Upper lobe of left lung (tissue), 6 donors: ENCODE measurements at places on chromosomes 7 and 10. TPM values are rescaled to one million over a fixed set of nuclear protein-coding genes. Genes with fewer than 3 reads are reported as not detected.
A peak's percentile ranks its signal among the peaks of the same experiment; 100 is the strongest.

DNA sequence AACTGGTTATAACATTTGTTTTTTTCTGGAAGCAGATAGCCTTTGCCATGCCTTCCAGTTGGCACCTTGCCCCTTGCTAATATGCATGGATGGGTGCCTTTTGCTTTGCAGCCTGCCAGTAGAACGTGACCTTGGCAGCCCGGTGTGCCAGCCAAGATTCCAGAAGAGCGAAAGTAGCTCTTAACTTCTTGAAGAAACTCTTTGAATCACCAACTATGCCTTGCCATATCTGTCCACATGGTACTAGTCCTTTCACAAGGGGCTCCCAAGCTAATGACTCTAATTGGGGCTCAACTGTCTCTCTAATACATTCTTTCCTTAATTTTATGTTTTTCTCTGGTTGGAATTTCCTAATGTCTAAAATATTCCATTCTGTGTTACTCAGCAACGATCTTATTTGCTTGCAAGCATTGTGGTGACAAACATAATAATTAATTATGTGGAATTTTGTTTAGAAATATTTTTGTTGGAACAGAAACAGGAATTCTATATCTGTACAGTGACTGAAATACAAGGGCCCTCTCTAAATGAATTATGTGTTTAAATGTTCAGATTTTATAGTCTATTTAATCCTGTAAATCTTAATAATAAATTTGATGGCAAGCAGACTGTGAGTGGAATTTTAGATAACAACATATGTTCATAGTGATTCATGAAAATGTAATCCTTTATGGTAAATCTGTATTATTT is 45.8 kb downstream of the HDAC9 start:
- DNase-seq, result peak; percentile 26

DNA sequence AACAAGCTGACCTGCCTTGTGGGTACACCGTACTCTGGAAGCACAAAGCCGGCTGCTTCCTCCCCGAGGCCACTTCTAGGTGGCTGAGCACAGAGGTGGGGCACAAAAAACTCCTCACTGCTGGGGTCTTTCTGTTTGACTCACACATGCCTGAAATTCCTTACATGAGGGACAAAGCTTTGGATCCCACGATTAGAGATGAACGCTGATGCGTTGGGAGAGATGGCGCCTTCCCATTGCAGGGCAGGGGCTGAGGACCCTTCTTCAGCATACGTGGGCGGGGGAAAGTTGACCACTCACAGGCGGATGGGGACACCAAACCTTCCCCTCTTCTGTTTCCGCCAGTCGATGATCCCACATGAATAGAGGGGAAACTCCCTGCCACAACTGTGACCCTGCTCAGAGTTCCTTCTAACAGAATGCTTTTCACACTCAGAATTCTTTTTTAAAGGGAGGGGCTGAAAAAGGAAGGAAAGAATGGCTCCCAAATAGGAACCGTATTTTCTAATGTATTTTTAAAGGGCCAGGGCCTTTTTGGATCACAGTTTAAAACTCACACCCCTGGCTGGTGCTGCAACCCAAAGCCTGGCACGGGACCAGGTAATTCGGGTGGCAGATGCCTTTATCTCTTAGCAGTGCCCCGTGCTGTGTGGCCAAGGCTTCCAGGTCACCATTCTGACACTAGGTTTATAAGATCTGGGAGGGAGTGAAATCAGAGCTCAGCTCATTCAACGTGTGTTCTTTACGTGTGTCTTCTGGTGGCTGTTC is 134.0 kb downstream of the PRKAG2 start:
- DNase-seq, result no peak

- no peak for DNase-seq
These were observed 165.5 kb downstream of the CPED1 start for GRCh38 chr7:121153995-121154394.

NOC3L gene
- 5.4 TPM for total RNA-seq

PTF1A gene
- total RNA-seq, result not detected

PDE1C gene
- 5.8 TPM for total RNA-seq

DNA sequence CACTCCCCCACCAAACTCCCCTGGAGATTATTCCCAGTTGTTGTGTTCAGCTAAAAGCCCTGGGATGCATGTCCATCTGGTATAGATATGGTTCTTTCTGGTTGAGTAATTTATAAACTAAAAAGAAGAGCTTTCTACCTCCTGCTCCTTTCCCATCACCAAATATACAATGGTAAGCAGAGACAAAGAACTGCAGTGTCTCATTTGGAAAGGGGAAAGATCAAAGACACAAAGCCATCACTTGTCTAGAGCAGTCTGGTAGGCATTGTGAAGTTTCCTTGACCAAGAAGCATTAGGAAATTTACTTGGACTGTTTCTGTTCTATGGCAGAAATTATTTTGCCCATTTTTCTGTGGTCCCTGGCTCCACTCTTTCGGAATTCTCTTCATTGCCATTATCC is 24.9 kb upstream of the PANK1 start:
- DNase-seq, result no peak

MBL2 gene
- not detected for total RNA-seq

- DNase-seq, result no peak
These were observed 143.7 kb downstream of the PTPN20 start for GRCh38 chr10:47054974-47055373.

ASB10 gene
- total RNA-seq, result not detected

OGDHL gene
- total RNA-seq, result not detected

HOXA3 gene
- total RNA-seq, result 5.5 TPM

GRCh38 chr7:111089822-111090426 is 1.0 kb upstream of the LRRN3 start:
- no peak for DNase-seq

XRCC2 gene
- total RNA-seq, result 1.3 TPM

SERPINE1 gene
- 8.4 TPM for total RNA-seq

DNA sequence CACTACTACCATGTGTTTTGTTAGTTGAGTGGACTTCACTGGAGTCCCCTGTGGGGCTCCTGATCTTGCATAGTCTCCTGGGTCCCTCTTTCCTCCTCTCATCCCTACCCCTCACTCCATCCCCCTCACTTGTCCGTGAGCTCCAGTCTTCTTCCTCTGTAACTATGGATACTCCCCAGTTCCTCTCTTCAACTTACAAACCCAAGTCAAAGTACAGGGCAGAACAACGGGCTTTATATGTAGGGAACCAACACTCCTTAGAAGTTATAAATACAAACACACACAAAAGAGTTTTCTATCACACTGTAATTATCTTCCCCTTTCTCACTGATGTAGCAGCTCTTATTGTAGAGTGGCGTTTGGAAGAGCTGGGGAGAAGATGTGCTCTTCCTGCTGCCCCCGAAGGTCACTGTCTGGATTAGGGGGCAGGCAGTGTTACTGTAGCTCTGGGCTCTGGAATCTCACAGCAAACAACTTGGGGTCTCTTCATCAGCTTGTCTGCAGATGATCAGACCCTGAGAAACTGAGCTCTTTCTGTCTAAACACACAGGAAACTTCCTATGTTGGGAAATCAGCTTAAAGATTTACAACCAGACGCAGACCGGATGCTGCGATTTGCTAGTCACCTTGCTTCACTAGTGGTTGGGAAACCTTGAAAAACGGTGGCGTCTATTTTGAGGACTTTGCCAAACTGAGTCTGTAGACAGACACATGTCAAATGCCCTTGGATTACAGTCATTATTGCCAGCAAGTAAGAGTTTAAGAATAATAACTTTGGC is 13.6 kb downstream of the SNX10 start:
- DNase-seq, result peak; percentile 66

GRCh38 chr10:14552015-14552414 is 221.3 kb upstream of the FRMD4A start:
- no peak for DNase-seq

MBLAC1 gene
- 2.9 TPM for total RNA-seq

- peak; percentile 18 for DNase-seq
These were observed 50.7 kb downstream of the PDGFA start for GRCh38 chr7:468681-469562.

MSRB2 gene
- 19.6 TPM for total RNA-seq

DNA sequence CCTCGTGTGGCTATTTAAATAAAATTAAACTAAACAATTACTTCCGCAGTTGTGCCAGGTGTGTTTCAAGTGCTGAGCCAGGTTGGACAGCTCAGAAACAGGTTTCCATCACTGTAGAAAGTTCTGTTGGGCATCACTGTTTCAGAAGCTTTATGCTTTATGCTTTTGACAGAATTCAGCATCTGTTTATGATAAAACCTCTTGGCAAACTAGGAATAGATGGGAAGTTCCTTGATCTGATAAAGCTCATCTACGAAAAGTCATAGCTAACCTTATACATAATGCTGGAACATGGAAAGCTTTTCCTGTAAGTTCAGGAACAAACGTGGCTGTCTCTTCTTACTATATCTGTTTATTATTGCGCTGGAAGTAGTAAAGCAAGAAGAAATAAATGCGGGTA is 143.4 kb downstream of the DOCK1 start:
- no peak for DNase-seq

- no peak for DNase-seq
These were observed 1.5 kb downstream of the FAM13C start for GRCh38 chr10:59360605-59361405.

SEPTIN14 gene
- total RNA-seq, result not detected

DNA sequence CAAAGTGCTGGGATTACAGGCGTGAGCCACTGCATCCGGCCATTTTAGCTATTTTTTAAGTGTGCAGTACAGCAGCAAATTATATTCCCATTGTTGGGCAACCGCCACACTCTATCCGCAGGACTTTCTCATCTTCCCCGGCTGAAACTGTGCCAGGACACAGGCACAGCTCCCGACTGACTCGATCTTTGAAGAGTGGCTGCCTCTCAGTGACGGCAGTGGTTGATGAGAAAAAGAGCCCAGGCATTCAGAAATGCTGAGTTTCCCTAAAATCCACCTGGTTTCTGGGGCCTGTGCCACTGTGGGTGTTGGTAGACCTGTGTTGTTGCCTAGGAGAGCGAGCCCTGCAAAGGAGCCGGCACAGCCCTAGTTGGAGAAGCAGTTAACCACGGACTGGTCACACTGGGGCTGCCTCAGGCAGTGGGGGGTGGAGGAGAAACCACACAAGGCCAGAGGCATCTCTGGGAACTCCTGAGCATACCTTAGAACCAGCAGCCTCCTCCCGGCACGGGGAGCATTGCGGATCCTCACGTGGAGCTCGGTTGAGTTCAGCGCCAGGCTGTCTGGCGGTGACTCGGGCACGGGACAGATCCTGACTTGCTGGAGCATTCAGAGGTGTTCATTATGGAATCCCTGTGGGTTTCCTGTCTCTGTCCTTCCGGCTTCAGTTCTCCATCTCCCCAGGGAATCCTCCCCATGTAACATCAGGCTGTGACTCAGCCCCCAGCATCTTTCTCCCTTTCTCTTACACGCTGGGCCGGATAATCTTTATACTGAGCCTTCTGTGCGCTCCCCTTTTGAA is 16.2 kb downstream of the PFKFB3 start:
- no peak for DNase-seq

CALCR gene
- not detected for total RNA-seq

RET gene
- 0.98 TPM for total RNA-seq

- DNase-seq, result peak; percentile 97
These were observed at the start of gene IFRD1 for GRCh38 chr7:112449902-112450806. IFRD1 (plus strand) TSS chr7:112450460; CDS start chr7:112450689, 229 bp downstream.
